Activated naive CD8-positive, alpha-beta T cell treated with anti-CD3 and anti-CD28 coated beads for 36 hours (primary cell): ENCODE measurements at places on chromosomes 12 and 14. TPM values are rescaled to one million over a fixed set of nuclear protein-coding genes. Genes with fewer than 3 reads are reported as not detected.

Gene KLRG1
- total RNA-seq: 2.2 TPM

Gene KRT7
- 6.5 TPM for total RNA-seq

Gene PPP1R13B
- 8.5 TPM for total RNA-seq

Gene SSTR1
- total RNA-seq: not detected

Gene CLEC14A
- not detected for total RNA-seq

Gene TMBIM4
- 38.8 TPM for total RNA-seq

Gene HIGD1C
- total RNA-seq: not detected

Gene TSHR
- not detected for total RNA-seq

Gene ANO2
- total RNA-seq: not detected

Gene MMP14
- 1.8 TPM for total RNA-seq

Gene SMCO2
- not detected for total RNA-seq

Gene ETFBKMT
- total RNA-seq: 0.64 TPM

Gene PRIMA1
- total RNA-seq: not detected

Gene MMP19
- not detected for total RNA-seq

Gene TMEM63C
- total RNA-seq: 1.2 TPM

Gene LGR5
- not detected for total RNA-seq

Gene KNTC1
- 85.9 TPM for total RNA-seq

Gene STON2
- total RNA-seq: 0.37 TPM

Gene CPNE8
- 4.2 TPM for total RNA-seq

Gene TMED8
- 26.0 TPM for total RNA-seq

Gene AHNAK2
- total RNA-seq: not detected

Gene ERP27
- 1.3 TPM for total RNA-seq

Gene JAG2
- 2.5 TPM for total RNA-seq

Gene DLK1
- not detected for total RNA-seq

Gene TCL1A
- total RNA-seq: 2.8 TPM

Gene DENND5B
- total RNA-seq: 0.29 TPM

Gene HCAR2
- not detected for total RNA-seq

Gene ADAM21
- total RNA-seq: 0.24 TPM

Gene AJUBA
- 0.90 TPM for total RNA-seq

Gene C1RL
- total RNA-seq: 10.1 TPM

Gene RPL10L
- not detected for total RNA-seq

Gene GPR132
- 23.9 TPM for total RNA-seq

Gene HCAR1
- total RNA-seq: 0.54 TPM
